ENCODE measurements at places on chromosomes 5 and 9. TPM values are rescaled to one million over a fixed set of nuclear protein-coding genes. Genes with fewer than 3 reads are reported as not detected.

Gene ARL14EPL
- total RNA-seq = not detected

Gene FAXDC2
- total RNA-seq = 2.5 TPM

Gene FANCC
- 4.2 TPM for total RNA-seq

Gene NFIB
- total RNA-seq = 96.9 TPM

Measured in mammary epithelial cell (primary cell).